ENCODE measurements at places on chromosomes 7 and 10. TPM values are rescaled to one million over a fixed set of nuclear protein-coding genes. Genes with fewer than 3 reads are reported as not detected.

WEE2 gene
- not detected for total RNA-seq

ADAMTS14 gene
- under 0.01 TPM for total RNA-seq

RAPGEF5 gene
- total RNA-seq, result 98.1 TPM

ENO4 gene
- not detected for total RNA-seq

PON1 gene
- under 0.01 TPM for total RNA-seq

LIPF gene
- total RNA-seq, result not detected

SPDYE2 gene
- not detected for total RNA-seq

HOXA4 gene
- total RNA-seq, result 0.57 TPM

AGR2 gene
- not detected for total RNA-seq

GJD4 gene
- not detected for total RNA-seq

TMEM140 gene
- 36.8 TPM for total RNA-seq

DKK1 gene
- total RNA-seq, result 21.4 TPM

DNAH11 gene
- 0.31 TPM for total RNA-seq

SRPK2 gene
- total RNA-seq, result 71.1 TPM

SBDS gene
- total RNA-seq, result 97.8 TPM
